ENCODE measurements at places on chromosomes 13 and 19. TPM values are rescaled to one million over a fixed set of nuclear protein-coding genes. Genes with fewer than 3 reads are reported as not detected.

DNA sequence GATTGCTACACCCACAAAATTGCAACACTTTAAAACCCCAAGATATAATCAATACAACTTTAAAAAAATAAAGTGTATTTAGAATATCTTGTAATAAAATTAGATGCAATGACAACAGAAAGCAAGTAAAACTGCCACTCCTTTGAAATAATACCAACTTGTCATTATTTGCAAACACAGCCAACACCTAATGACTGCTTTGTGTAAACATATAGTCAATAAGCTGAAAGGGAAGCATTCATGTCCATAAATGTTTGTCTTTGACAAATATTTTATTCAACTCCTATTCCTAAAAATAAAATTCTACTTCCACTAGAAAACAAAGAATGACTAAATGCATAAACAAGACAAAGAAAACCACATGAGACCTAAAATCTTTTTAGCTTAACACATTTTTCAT lies 6.6 kb downstream of the SMAD9 start:
- no peak overlapping the region for H3K27ac ChIP-seq
- DNase-seq: no peak
- H3K4me3 ChIP-seq: no peak overlapping the region
- peaks cover 45% of the 10 kb centered on the region for H3K27me3 ChIP-seq
- H3K4me1 ChIP-seq: no peaks in the 10 kb centered on the region

DNA sequence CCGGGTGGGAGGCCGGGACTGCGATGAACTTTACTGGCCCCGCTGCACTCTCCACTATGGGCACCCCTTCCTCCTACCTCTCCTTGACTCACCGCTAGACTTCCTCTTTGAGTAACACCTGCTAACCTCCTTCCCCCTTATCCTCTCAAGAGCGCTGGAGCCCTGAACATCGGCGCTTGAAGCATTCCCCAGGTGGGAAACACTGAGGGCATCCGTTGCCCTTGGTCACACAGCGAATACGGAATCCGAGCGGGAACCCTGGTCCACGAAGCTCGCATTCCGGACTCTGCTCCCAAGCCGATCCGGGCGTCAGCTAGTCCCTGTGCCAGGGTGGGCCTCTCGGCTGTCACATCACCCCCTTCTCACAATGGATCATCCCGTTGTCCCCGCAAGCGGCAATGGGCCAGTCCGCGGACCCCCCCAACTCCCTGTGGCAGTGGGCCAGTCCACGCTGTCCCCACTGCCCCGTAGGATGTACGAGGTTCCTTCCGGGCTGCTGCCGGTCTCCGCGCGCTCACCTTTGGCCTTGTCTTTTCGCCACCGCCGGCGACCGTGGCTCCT lies 4.2 kb downstream of the LIPE start:
- peak; percentile 66 for DNase-seq
- peak overlapping the region; percentile 100 for H3K4me3 ChIP-seq
- H3K4me1 ChIP-seq: peaks cover 41% of the 10 kb centered on the region
- H3K27me3 ChIP-seq: no peaks in the 10 kb centered on the region
- peak overlapping the region; percentile 97 for H3K27ac ChIP-seq
- H3K36me3 ChIP-seq: peaks cover 7% of the 10 kb centered on the region

DNA sequence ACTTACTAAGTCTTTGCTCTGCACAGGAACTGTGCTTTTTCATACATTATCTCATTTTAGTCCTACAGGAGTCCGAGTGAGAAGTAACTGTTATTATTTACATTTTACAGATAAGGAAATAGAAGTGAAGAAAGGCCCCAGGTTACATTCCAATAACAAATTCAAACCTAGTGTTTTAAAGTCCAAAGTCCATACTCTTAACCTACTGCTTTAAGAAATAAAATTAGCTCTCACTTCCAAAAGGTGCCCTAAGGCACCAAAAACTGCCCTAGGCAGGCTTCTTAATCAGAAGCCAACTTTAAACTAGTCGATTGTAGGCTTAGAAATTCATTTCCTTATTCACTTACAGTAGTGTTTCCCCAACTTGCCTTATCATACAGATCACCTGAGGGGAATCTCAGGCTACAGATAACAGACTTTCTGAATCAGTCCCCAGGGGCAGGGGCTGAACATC lies 555.9 kb downstream of the DIAPH3 start:
- no peak for DNase-seq
- H3K27ac ChIP-seq: no peak overlapping the region
- H3K4me3 ChIP-seq: no peak overlapping the region
- no peaks in the 10 kb centered on the region for H3K36me3 ChIP-seq

DNA sequence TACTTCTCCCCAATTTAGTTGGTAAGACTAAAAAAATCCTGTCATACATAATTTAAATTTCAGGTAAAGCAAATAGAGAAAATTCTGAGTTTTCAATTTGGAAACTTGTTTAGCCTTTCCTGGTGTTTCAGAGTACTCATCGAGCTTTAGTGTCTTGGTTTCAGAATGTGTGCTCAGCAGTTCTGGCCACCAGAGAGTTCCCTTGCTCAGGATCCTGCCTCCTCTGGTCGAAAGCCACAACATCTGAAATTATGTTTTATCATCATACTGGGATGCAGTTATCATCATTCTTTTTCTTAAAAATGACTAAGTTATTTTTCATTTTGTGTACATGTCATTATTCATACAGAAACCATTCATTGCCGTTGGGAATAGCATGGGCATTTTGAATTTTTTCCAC lies 263.2 kb upstream of the SPRY2 start:
- no peaks in the 10 kb centered on the region for H3K4me1 ChIP-seq
- H3K36me3 ChIP-seq: no peaks in the 10 kb centered on the region
- DNase-seq: no peak
- no peaks in the 10 kb centered on the region for H3K27me3 ChIP-seq
- no peak overlapping the region for H3K27ac ChIP-seq

DNA sequence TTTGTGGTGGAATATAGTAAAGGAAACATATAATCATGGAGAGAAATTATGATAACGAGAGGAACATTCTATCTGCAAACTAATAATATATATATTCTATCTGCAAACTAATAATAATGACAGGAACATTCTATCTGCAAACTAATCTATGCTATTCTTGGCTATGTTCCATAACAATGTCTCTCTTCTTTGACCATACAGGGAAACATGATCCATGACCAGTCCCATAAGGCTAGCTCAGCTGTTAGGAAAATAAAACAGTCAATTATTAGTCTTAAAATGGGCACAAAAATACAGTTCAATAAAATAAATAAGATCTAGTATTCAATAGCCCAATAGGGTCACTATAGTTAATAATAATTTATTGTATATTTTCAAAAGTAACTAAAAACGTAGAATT lies 707.8 kb upstream of the PCDH20 start:
- DNase-seq: no peak
- no peaks in the 10 kb centered on the region for H3K27me3 ChIP-seq
- H3K36me3 ChIP-seq: no peaks in the 10 kb centered on the region
- H3K4me3 ChIP-seq: no peak overlapping the region

Gene ZNF43
- 14.3 TPM for polyA plus RNA-seq

DNA sequence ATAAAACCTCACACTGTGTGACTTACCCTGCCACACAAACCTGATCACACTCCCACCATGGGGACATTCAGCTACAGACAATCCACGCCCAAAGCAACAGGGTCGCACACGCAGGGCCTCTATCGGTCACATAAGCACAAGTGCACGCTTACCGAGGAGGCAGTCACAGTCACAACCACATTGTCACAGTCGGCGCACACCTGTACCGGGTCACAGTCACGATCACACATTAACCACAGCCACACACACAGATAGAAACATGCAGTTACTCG lies 579 bp downstream of the ZNF566 start:
- H3K4me3 ChIP-seq: peak overlapping the region; percentile 99
- H3K27ac ChIP-seq: peak overlapping the region; percentile 97
- no peak for DNase-seq
- H3K27me3 ChIP-seq: no peaks in the 10 kb centered on the region
- no peaks in the 10 kb centered on the region for H3K36me3 ChIP-seq
